Cerebellar cortex (tissue), 1 donor: ENCODE measurements at places on chromosomes 3 and 15.
A peak's percentile ranks its signal among the peaks of the same experiment; 100 is the strongest.

- DNase-seq, result no peak
Observed at GRCh38 chr3:105781871-105782270, 86.9 kb downstream of the CBLB start.

GRCh38 chr3:54535619-54536018 lies 392.2 kb downstream of the LRTM1 start:
- DNase-seq, result peak; percentile 4

DNA sequence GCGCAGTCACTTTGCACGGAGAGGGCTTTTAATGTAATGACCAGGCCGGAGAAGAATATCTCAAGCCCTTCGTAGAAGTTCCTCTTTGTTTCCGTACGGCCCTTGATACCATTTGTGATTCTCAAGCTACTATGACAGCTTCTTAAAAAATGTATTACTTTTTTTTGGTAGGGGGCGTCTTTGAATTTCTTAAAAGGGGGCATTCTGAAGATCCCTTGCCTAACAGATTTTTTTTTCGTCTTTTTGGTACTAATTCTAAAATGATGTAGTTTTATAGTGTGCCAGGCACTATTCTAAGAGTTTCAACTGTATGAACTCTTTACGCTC lies 614.0 kb downstream of the MCTP2 start:
- DNase-seq, result no peak

- no peak for DNase-seq
Observed at GRCh38 chr3:100614941-100615340, 5.5 kb downstream of the ADGRG7 start.

- no peak for DNase-seq
Observed at GRCh38 chr15:35485411-35485810, 60.6 kb downstream of the DPH6 start.

DNA sequence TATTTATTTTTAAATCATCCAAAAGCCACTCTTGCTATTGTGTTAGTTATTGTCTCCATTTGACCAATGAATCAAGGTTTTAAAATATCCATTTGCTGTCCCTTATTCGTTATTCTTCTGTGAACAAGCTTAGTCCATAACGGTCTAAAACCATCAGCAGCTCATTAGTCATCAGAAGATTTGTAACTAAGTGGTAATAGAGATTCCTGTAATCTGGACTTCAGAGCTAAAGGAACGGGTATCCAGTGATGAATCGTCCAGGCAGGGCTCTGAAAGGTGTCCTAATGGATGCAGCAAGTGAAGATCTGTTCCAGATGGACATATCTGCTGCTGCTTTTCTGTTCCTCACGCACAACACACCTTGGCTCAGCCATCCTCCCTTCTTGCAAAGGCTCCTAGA lies 362.7 kb upstream of the CFAP20DC start:
- DNase-seq, result no peak

DNA sequence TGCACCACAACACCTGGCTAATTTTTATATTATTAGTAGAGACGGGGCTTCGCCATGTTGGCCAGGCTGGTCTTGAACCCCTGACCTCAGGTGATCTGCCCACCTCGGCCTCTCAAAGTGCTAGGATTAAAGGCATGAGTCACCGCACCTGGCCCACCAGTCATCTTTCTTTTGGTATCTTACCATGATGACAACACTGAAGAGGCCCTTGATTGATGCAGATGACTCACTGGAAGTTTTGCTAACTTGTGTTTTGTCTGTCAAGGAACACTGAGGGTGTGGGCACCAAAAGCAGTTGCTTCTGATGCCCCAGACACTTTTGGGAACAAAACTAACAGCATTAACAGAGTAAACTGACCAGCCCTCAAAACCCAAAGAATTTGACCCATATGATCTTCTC lies 88.3 kb downstream of the MYO5A start:
- DNase-seq, result no peak

DNA sequence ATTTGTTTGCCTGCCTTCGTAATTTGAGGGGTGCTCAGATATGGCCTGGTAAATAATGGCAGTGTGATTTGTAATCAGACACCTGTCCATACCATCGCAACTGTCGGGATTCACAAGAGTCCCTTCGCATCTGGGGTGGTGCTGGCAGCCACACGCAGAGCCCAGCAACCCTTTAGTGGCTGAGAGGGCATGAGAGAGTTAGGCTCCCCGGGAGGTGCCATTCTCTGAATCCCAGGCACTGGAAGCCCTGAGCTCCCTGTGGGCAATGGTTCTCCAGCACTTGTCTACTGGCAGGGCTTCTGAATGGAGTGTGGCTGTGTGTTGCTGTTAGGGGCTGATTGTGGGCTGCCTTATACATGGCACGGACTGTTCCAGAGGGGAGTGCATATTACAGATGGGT lies 230.1 kb downstream of the EBLN2 start:
- DNase-seq, result no peak

GRCh38 chr3:58234516-58234931 lies 3.1 kb upstream of the ABHD6 start:
- DNase-seq, result no peak

- no peak for DNase-seq
Observed at GRCh38 chr15:48624700-48625099, 20.8 kb downstream of the FBN1 start.

DNA sequence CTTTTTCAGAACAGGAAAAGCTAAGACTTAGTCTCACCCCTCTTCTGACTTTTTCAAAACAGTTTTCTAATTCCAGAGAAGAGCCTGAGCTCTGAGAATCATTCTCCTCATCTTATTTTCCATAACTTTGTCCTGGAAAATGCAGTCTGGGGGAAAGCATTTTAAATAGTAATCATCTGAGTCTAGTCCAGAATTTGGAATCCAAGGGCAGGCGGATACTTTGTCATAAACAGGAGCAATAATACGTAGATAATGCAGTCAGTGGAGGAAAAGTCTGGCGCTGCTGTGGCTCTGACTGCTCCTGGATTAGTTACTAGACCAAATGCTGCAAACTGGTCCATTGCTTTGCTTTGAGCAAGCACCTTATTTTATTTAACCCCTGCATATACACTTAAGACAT lies 285.0 kb downstream of the THSD4 start:
- DNase-seq, result no peak

GRCh38 chr3:69435274-69436265 lies 49.7 kb upstream of the FRMD4B start:
- DNase-seq, result no peak

- no peak for DNase-seq
Observed at GRCh38 chr3:61237858-61238257, 13.4 kb downstream of the FHIT start.

GRCh38 chr3:149992416-149993058 lies 21.8 kb upstream of the PFN2 start:
- DNase-seq, result no peak

- no peak for DNase-seq
Observed at GRCh38 chr3:10695595-10696285, 120.3 kb upstream of the SLC6A11 start.

GRCh38 chr15:25057574-25057973 lies 102.8 kb downstream of the SNRPN start:
- DNase-seq, result no peak

GRCh38 chr3:101591071-101591470 lies 17.1 kb downstream of the PCNP start:
- DNase-seq, result no peak

GRCh38 chr15:89673165-89673512 lies 6.0 kb downstream of the PLIN1 start:
- peak; percentile 36 for DNase-seq

DNA sequence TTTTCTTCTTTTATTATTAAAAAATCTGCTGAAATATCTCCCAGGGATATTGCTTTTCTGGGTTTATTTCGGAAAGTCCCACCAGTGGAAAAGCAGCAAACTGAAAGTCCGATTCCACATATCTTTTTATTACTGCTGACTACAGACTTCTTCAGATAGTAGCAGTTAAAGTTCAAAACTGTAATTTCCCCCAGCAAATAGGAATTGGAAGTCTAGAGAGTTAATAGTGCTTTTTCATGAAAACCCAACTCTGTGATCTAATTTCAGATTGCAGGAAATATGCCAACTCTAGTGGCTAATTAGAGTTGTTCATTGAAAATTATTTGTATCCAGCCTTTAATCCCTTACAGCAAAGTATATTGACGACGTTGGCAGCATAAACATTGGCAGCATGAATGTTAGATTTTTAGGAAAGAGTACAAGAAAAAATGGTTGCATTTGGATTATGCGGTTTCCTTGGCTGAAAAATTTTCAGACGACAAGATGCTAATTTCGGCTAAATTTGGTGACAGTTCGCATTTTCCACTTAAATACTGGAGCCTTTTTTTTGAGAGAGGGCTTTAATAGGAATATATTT lies 472.9 kb upstream of the CBLB start:
- no peak for DNase-seq

GRCh38 chr15:54321426-54321825 lies 343.2 kb downstream of the UNC13C start:
- DNase-seq, result no peak

DNA sequence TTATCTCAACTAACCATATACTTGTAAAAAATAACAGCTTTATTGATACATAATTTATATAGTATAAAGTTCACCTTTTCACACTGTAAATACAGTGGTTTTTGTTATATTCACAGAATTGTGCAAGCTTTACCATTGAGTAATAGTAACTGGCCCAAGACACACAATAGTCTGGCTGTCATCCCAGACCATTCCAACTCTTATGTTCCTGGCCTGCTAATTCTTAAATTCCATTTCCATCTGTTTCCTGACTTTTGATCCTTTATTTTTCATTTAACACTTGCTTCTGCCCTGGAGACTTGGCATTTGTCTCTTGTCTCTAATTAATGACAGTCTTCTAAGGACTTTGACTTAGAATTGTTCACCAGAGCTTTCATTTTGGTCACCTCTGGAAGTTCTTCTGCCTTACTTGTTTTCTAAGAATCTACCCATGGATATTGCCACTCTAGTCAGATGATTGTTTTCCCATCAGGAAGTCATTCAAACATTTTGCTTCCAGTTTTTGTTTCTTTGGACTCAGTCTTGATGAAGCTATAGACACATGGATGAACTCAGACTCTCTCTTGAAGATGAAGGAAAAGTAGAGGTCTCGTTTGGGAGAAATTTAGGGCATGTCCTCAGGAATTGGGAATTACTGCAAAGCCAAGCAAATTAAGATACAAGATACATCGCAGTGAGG lies 27.2 kb upstream of the PLSCR4 start:
- DNase-seq, result no peak

GRCh38 chr15:75198560-75199356 lies 2.9 kb upstream of the C15orf39 start:
- peak; percentile 83 for DNase-seq

DNA sequence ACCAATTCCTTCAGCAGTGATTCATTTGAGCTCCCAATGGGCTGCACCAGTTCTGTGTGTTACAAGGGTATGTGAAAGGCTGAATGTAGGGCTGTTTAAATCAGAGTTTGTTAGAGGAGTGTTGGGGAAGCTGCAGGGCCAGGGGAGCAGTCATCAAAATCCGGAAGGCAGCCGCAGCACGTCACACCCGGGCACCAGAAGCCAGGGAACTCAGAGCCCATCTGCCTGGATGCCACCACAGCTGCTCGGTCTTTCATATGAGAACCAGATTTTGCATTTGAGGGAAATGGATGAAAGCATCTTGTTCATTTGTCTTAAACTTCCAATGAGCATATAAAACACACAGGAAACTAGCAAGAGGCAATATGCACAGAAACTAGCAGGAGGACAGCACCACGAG lies 24.2 kb upstream of the NEO1 start:
- DNase-seq, result no peak

GRCh38 chr15:90571063-90571541 lies 41.4 kb downstream of the CRTC3 start:
- no peak for DNase-seq

- no peak for DNase-seq
Observed at GRCh38 chr3:171607452-171607851, 147.2 kb upstream of the TNIK start.

- no peak for DNase-seq
Observed at GRCh38 chr3:177102553-177102952, 94.7 kb downstream of the TBL1XR1 start.

GRCh38 chr15:90138071-90138833 lies 36.0 kb upstream of the IDH2 start:
- no peak for DNase-seq

- no peak for DNase-seq
Observed at GRCh38 chr3:62551556-62551955, 178.2 kb upstream of the FEZF2 start.

GRCh38 chr3:71584394-71585011 lies 975 bp upstream of the FOXP1 start:
- DNase-seq, result peak; percentile 66

- no peak for DNase-seq
Observed at GRCh38 chr3:9401986-9402385, 4.6 kb downstream of the SETD5 start.

DNA sequence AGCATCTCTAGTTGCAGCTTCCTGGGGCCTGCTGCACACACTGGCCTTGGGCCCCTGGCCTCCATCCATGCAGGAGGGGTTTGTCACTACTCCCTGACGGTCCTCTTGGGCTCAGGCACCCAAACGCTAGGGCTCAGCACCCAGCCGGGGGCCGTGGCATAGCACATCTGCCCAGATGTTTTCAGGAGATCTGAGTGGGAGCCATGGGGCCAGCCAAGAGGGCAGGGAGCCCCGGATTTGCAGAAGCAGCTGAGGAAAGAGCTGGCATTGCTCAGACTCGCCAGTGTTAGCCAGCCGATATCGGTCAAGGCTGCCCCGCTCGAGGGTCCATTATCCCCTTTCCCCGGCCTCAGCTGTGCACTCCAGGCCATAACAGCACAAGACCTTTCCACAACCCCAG lies 1.5 kb upstream of the ALDH1A3 start:
- no peak for DNase-seq

GRCh38 chr15:78035861-78036476 lies 41.5 kb downstream of the TBC1D2B start:
- no peak for DNase-seq

DNA sequence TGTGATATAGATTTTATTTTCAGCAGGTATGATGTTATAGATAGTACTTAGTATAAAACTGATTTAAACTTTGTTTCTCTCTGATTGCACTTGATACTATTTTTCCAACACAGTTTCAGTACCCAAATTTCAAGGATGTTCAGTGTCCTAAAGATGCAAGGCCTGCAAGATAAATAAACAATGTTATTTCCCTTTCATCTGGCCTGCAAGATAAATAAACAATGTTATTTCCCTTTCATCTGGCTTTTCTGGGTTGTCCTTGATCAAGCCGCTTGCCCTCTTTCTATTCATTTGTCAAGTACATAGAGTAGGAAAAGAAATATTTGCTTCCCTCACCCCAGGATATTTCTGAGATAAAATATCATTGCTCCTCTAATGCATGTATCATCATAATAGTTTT lies 571.0 kb downstream of the FGF12 start:
- no peak for DNase-seq

DNA sequence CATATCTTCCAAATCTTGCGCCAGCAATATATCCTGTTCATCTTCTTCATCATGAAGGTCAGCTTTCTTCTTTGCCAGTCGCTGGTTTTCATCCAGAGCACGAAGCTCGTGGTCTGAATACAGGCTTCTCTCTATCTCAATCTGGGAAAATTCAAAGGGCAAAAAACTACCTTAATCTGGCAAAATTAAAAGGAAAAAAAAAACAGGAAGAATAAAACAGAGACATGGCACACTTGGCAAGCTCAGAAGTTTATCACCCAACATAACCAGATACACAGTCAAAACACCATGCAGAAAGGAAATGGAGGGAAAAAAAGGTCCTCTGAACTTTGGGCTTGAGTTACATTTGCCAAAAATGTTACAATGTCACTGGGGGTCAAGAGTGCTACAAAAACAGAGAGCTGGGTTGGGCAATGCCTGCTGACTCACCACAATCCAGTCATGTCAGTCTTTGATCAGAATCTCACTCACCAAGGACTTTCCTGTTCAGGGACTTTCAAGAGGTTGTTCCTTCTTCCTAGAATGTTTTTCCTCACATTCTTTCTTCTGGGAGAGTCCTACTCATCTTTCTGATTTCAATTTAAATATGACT lies 1.5 kb downstream of the MRPL46 start:
- DNase-seq, result no peak

- no peak for DNase-seq
Observed at GRCh38 chr3:54873059-54874010, 54.5 kb downstream of the LRTM1 start.
